ENCODE measurements at places on chromosomes 2 and 18. TPM values are rescaled to one million over a fixed set of nuclear protein-coding genes. Genes with fewer than 3 reads are reported as not detected.
A peak's percentile ranks its signal among the peaks of the same experiment; 100 is the strongest.

Gene SERTAD2
- 27.4 TPM for total RNA-seq

Gene ACMSD
- total RNA-seq, result not detected

Gene KIF1A
- total RNA-seq, result 0.72 TPM

Gene CAMKMT
- total RNA-seq, result 14.1 TPM

Gene SKOR2
- not detected for total RNA-seq

GRCh38 chr2:215451012-215451756 lies 15.3 kb upstream of the FN1 start:
- no peak for DNase-seq
- H3K4me1 ChIP-seq, result no peaks in the 10 kb centered on the region
- H3K27ac ChIP-seq, result no peak overlapping the region
- no peaks in the 10 kb centered on the region for H3K36me3 ChIP-seq
- H3K27me3 ChIP-seq, result no peaks in the 10 kb centered on the region

DNA sequence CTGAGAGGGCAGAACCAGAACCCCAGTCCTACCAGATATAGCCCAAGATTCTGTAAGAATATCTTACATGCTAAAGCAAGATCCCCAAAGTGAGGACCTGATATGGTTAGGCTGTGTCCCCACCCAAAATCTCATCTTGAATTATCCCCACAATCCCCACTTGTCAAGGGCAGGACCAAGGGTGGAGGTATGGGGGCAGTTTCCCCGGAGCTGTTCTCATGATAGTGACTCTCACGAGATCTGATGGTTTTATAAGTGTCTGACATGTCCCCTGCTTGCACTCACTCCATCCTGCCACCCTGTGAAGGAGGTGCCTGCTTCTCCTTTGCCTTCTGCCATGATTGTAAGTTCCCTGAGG lies 19.9 kb downstream of the TTC32 start:
- H3K27me3 ChIP-seq, result no peaks in the 10 kb centered on the region
- no peaks in the 10 kb centered on the region for H3K4me1 ChIP-seq
- no peaks in the 10 kb centered on the region for H3K36me3 ChIP-seq
- DNase-seq, result no peak
- no peak overlapping the region for H3K4me3 ChIP-seq
- H3K27ac ChIP-seq, result no peak overlapping the region

GRCh38 chr2:119205001-119205706 lies 18.5 kb upstream of the STEAP3 start:
- H3K27me3 ChIP-seq, result no peaks in the 10 kb centered on the region
- no peak for DNase-seq
- H3K4me3 ChIP-seq, result no peak overlapping the region
- no peaks in the 10 kb centered on the region for H3K4me1 ChIP-seq
- H3K27ac ChIP-seq, result no peak overlapping the region

- DNase-seq, result peak; percentile 92
- H3K36me3 ChIP-seq, result no peaks in the 10 kb centered on the region
- no peak overlapping the region for H3K4me3 ChIP-seq
- no peaks in the 10 kb centered on the region for H3K27me3 ChIP-seq
Measured at GRCh38 chr2:151922845-151923666, 94.8 kb upstream of the ARL5A start.

DNA sequence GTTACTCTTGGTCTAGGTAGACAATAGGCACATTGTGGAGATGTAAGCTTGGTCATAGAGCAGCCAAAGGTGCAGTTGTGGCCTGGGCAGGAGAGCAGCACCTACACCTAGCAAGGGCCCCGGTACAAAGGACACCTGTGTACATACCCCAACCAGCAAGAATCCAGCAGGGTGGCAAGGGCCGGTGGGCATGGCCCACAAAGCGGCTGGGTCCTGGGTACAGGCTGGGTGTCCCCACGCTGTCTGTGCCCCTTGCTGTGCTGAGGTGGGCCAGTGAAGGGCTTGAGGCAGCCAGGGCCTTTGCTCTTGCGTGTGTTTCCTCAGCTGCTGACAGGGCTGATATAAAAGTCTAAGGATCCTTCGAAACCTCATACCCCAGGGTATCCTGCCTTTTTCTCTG lies 501.8 kb downstream of the EIPR1 start:
- H3K27ac ChIP-seq, result no peak overlapping the region
- no peaks in the 10 kb centered on the region for H3K36me3 ChIP-seq
- H3K4me1 ChIP-seq, result no peaks in the 10 kb centered on the region
- H3K4me3 ChIP-seq, result no peak overlapping the region
- no peaks in the 10 kb centered on the region for H3K27me3 ChIP-seq

DNA sequence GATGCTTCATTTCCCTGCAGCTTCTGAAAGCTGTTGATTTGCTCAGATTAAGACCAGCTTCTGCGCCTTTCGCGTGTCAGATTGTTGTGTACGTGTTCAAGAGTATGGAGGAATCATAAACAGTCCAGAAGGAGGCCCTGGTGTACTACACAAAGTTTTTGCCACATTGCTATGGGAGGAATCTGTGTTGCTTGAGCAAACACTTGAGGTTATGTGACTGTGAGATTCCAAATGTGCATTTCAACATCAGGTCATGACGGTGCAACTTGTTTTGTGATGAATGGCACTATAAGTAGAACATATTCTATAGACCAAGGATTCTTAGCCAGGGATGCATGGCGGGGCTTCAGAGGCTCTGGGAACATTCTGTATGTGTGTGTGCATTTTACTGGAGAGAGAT lies 35.0 kb downstream of the SRSF7 start:
- DNase-seq, result no peak
- no peaks in the 10 kb centered on the region for H3K36me3 ChIP-seq
- no peaks in the 10 kb centered on the region for H3K4me1 ChIP-seq
- no peak overlapping the region for H3K27ac ChIP-seq

GRCh38 chr2:59301466-59302402 lies 1060.6 kb upstream of the FANCL start:
- H3K4me3 ChIP-seq, result peak overlapping the region; percentile 34
- no peak overlapping the region for H3K27ac ChIP-seq
- no peak for DNase-seq
- no peaks in the 10 kb centered on the region for H3K27me3 ChIP-seq
- H3K36me3 ChIP-seq, result no peaks in the 10 kb centered on the region

- H3K4me1 ChIP-seq, result no peaks in the 10 kb centered on the region
- H3K27ac ChIP-seq, result no peak overlapping the region
- no peak for DNase-seq
- H3K27me3 ChIP-seq, result no peaks in the 10 kb centered on the region
Measured at GRCh38 chr2:457262-457661, 169.4 kb upstream of the ALKAL2 start.

DNA sequence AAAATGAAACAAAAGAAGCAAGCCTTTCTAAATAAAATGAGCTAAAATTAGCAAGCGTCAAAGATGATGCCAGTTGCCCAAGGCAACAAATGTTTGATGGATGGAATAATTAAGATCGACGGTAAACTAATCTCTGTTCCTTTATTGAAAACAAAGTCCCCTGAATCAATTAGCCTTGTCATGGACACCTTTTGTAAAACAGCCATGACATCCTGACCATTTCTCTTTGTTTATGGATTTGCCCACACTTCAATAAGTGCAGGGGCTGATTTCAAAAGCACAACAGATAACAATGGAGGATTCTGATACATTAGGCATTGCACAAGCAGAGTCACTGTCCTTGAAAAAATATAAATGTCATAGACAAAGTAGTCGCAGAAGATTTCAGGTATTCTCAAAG lies 160.1 kb upstream of the HNRNPA3 start:
- H3K27me3 ChIP-seq, result no peaks in the 10 kb centered on the region
- no peaks in the 10 kb centered on the region for H3K36me3 ChIP-seq
- H3K27ac ChIP-seq, result no peak overlapping the region
- H3K4me1 ChIP-seq, result no peaks in the 10 kb centered on the region

Measured in aorta (tissue), 5 donors.